ENCODE measurements at places on chromosomes 7 and 10. TPM values are rescaled to one million over a fixed set of nuclear protein-coding genes. Genes with fewer than 3 reads are reported as not detected.

NKX2-3 gene
- total RNA-seq = not detected

GRCh38 chr10:129442866-129443265 is 24.2 kb upstream of the MGMT start:
- no peak for DNase-seq

- no peak for DNase-seq
These were observed 221.3 kb downstream of the DNAJB6 start for GRCh38 chr7:157558061-157558460.

DNA sequence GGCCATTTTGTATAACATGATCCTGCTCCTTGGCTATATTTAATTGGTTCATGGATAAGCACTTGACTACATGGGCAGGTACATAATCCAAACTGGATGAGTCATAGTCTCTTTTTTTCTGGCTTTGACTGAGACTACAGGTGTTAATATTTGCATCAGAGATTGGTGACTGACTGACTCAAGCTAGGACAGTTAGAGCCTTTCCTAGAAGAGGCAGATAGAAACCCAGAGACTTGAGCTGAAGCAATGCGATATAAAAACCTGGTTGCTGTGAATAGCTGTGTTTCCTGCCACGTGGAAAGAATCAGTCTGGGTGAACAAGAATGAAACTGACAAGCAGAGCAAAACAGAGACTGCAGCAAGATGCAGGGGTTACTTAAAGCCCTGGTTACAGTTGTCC is 81.0 kb downstream of the SAMD9 start:
- no peak for DNase-seq

- DNase-seq = no peak
These were observed 137.3 kb upstream of the FRMD4A start for GRCh38 chr10:14468023-14468441.

- DNase-seq = no peak
These were observed 39.0 kb upstream of the SLIT1 start for GRCh38 chr10:97224483-97225435.

GNGT1 gene
- not detected for total RNA-seq

CPA4 gene
- 22.7 TPM for total RNA-seq

DNA sequence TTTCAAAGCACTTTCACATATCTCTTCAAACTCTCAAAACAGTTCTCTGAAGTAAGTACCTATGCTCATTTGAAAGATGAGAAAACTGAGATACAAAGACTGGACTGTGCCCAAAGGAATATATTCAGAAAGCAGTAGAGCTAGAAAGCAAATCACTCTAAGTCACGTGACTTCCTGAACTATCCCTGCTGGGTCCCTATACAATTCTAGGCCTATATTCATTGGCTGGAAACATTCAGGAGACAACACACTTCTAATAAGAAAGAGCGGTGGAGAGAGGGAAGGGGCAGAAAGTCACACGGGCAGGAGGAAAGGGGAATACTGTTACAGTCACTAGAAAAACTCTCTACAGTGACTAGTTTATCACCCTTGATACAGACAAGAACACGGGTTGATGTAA is 140.0 kb downstream of the CHCHD3 start:
- DNase-seq = no peak

GRCh38 chr7:39360038-39360437 is 206.2 kb upstream of the YAE1 start:
- DNase-seq = no peak

LIPK gene
- not detected for total RNA-seq

GRCh38 chr7:41051535-41051934 is 651.4 kb downstream of the INHBA start:
- DNase-seq = no peak

DNA sequence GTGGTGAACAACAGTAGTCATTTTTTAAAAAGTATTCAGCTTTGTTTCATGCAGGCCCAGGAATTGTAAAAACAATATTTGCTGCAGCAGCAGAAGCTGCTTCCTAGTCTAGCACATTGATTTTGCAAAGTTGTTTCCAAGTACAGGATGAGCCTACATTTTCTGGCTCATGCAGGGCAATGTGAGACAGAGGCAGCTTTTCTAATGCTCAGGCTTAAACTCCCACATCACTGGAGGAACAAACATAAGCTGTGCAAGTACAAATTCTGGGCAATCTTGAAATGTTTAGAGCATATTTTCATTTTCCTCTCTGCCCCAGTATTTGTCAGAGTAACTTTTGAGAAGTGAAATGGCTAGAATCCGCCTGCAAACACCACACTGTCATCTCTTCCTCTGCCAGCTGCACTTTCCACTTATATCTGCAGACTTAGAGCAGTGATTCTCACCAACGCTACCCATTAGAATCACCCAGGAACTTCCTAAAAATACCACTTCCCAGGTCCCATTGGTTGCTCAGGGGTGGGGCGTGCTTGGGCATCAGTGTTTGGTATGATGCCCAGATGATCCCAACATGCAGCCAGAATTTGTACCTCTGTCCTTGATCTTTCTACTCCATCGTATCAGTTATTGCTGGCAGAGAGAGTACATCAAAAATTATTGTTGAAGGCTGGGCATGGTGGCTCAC is 304.1 kb upstream of the LRGUK start:
- DNase-seq = no peak

- DNase-seq = no peak
These were observed 181.3 kb downstream of the BAMBI start for GRCh38 chr10:28858646-28859045.

- DNase-seq = peak; percentile 54
These were observed 245.9 kb upstream of the HGF start for GRCh38 chr7:82015751-82016150.

GRCh38 chr7:90864088-90864487 is 268.0 kb downstream of the CDK14 start:
- DNase-seq = no peak

DNA sequence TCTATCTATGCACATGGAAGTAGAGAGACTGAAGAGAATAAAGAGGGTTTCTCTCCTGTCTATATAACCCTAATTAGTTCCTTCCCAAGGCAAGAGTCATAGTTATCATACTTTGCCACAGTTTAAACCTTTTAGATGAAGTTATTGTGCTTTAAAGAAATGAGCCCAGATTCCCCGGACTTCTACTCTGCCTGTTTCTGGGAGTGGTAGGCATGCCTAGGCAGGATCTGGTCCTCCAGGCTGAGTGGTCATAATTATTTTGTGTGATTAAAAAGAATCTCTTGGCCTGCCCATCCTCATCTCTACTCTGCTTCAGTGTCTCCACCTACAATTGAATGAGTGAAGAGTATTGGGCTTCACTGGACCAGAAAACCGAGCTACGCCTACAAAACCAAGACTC is 179.2 kb downstream of the IMMP2L start:
- no peak for DNase-seq

PIP gene
- not detected for total RNA-seq

GRCh38 chr10:96043893-96044715 is 721 bp downstream of the CCNJ start:
- DNase-seq = peak; percentile 9

- no peak for DNase-seq
These were observed 52.0 kb upstream of the NRF1 start for GRCh38 chr7:129559564-129559963.

GRCh38 chr7:128404143-128404681 is 5.6 kb downstream of the IMPDH1 start:
- DNase-seq = no peak

DNA sequence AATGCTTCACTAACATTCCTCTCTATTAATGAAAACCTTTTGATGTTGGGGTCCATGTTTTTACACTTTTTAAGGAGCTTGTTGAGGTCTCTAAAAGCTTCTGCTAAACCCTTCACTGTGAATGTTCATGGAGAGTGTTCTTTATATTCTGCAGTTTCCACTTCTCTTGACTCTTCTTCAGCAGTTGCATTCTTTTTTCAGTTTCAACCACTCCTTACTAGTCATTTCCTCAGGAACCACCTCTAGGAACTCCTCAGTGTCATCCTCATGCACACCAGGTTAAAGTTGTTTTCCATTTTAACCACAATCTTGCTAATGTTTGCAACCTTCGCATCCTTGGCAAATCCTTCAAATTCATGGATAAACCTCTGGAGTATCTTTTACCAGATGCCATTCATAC is 821.6 kb downstream of the ANKRD7 start:
- no peak for DNase-seq

INA gene
- not detected for total RNA-seq

- no peak for DNase-seq
These were observed 27.0 kb downstream of the DCLRE1C start for GRCh38 chr10:14926722-14927416.

CDC14C gene
- 0.06 TPM for total RNA-seq

GSDME gene
- total RNA-seq = 19.8 TPM

DNA sequence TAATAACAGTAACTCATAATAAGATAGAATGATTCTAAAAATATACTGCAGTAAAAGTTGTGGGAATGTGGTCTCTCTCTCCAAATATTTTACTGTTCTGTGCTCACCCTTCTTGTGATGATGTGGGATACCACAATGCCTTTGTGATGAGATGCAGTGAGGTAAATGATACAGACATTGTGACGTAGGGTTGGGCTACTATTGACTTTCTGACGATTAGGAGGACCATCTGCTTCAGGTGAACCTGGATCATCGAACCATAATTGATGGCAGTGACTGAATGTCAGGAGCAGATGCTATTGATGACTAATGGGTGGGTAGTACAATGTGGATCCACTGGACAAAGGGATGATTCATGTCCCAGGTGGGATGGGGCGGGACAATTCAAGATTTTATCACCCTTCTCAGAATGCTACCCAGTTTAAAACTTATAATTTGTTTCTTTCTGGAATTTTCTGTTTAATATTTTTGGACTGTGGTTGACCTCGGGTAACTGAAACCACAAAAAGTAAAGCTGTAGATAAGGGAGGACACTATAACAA is 73.9 kb upstream of the ARMC3 start:
- no peak for DNase-seq

GRCh38 chr7:151925446-151926335 is 30.6 kb upstream of the GALNTL5 start:
- DNase-seq = no peak

GRCh38 chr10:35409094-35409582 is 72.8 kb downstream of the CCNY start:
- peak; percentile 92 for DNase-seq

DNA sequence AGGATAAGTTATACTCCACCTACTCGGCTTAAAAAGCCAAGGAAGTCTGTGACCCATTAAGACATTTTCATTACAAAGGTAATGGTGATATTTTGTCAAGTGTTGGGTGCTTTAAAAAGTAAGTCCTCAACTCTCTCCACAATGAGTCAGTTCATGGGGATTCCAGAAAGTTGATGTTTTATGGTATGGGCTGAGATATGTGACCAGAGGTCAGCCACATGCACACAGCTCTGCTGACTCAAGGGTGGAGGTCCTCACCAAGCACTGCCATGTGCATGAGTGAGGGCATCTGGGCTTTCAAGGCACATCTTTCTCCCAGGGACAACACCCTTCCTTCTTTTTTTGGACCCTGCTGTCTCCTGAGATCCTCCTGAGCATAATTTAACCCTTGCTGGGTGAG is 292.9 kb downstream of the PTEN start:
- no peak for DNase-seq

GRCh38 chr10:32095116-32095733 is 39.0 kb upstream of the KIF5B start:
- DNase-seq = peak; percentile 11

DNA sequence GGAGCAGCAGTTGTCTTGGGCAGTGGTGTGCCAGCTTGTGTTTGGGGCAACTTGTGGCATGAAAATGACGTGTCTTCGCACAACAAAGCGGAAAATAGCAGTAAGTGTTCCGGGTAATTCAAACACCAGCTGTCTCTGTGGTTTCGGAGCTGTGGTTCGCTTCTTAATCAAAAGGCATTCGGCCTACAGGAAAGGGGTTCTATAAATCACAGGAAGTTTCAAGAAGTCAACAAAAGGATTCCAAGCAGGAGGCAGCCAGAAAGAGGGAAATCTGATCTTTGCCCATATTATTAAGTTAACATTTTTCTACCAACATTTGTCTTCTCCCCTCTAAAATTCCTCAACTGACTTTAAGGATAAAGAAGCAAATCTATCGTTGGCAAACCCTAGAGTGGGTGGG is 353.4 kb downstream of the FGFR2 start:
- peak; percentile 95 for DNase-seq

DNA sequence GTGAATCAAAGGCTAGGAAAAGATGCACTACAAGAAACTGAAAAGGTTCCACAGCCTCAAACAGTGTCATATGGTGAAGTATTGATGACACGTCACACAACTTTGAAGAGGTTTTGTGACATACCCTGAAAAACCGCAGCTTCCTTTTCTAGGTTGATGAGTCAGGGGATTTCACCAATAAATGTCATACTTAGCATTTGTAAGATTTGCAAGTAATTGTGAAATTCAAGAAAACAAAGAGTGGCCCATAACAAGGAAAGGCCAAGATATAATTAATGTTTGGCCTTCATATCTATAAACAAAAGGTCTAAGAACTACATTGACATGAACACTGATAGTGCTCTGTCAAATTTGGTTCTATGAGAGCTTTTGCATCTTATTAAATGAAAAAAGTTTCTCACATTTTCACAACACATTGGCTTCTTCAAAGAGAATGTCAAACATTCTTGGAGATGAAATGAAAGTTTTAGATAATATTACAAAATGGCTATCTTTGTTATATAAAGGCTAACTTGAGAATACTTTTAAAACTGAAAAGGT is 62.0 kb upstream of the NAMPT start:
- peak; percentile 88 for DNase-seq

MSMB gene
- total RNA-seq = not detected

DNA sequence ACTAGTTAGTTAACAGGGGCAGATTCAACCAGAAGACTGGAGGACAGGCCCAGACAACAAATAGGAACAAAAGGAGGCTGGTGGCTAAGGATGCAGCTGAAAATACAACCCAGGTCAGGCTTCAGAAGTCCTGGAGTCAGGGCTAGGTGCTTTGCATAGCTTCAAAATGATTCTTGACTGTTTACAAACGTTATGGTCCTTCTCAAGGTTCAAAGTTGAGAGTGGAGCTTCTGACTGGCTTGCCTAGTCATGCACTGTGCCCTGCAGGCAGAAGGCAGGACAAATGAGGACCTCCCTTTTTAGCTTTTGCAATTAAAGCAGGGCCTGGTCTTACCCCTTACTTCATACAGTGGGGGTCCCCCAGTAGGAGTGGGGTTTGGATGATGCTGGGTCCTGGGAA is 4.4 kb upstream of the CDH23 start:
- DNase-seq = no peak

DNA sequence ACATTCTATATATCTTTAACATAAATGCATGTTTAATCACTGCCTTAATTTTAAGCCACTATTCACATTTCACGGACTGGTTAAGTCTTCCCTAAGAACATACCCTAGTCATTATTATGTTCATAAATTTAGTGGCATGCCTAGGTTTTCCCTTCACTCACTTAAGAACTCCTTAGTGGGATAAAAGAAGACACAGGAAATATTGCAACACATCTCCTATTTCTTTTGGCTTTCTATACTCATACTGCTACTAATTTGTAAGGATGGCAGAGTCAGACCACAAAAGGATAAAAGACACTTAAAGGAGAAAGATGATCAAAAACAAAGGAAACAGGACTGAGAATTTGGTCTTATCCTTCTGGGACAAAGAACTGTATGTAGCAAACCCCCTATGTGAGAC is 951.4 kb downstream of the SORCS3 start:
- no peak for DNase-seq

GRCh38 chr7:101817471-101818286 is at the start of gene CUX1:
CUX1 (plus strand) TSS chr7:101817626; CDS start chr7:101817640, 14 bp downstream.
- no peak for DNase-seq

GRCh38 chr7:28478656-28479055 is 66.3 kb downstream of the CREB5 start:
- no peak for DNase-seq

PPP3CB gene
- 13.4 TPM for total RNA-seq

- DNase-seq = no peak
These were observed 127.3 kb downstream of the FAM204A start for GRCh38 chr10:118214776-118215175.

- DNase-seq = no peak
These were observed 43.9 kb downstream of the C10orf143 start for GRCh38 chr10:130066743-130067142.

- no peak for DNase-seq
These were observed 429.1 kb upstream of the NFE2L3 start for GRCh38 chr7:25722856-25723255.

Measured in H4 (cell line).